ENCODE measurements at places on chromosomes 16 and 17.

DNA sequence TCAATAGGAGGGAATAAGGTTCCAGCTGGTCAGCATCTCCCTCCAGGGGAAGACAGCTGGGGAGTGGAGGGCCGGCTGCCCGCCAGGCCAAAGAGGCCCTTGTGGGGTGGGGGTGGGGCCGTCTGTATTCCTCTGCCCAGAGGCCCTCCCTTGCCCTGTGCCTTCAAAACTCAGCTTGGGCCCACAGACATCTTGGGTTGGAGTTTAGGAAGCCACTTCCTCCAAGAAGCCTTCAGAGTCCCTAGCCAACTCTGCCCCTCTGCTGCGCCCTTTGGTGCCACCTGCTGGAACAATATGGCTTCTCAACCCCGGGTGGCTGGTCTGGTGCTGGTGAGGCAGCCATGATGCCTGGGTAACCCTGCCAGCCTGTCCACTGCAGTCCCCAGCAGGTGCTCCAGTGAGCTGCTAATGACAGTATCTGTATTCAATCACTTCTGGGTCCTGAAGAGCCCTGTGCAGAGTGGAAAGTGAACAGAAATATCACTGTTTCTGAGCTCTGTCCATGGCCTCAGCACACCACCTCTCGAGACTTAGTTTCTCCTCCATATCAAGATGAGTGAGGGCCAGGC lies 16.7 kb downstream of the HSD11B2 start:
- peak; percentile 37 for DNase-seq

DNA sequence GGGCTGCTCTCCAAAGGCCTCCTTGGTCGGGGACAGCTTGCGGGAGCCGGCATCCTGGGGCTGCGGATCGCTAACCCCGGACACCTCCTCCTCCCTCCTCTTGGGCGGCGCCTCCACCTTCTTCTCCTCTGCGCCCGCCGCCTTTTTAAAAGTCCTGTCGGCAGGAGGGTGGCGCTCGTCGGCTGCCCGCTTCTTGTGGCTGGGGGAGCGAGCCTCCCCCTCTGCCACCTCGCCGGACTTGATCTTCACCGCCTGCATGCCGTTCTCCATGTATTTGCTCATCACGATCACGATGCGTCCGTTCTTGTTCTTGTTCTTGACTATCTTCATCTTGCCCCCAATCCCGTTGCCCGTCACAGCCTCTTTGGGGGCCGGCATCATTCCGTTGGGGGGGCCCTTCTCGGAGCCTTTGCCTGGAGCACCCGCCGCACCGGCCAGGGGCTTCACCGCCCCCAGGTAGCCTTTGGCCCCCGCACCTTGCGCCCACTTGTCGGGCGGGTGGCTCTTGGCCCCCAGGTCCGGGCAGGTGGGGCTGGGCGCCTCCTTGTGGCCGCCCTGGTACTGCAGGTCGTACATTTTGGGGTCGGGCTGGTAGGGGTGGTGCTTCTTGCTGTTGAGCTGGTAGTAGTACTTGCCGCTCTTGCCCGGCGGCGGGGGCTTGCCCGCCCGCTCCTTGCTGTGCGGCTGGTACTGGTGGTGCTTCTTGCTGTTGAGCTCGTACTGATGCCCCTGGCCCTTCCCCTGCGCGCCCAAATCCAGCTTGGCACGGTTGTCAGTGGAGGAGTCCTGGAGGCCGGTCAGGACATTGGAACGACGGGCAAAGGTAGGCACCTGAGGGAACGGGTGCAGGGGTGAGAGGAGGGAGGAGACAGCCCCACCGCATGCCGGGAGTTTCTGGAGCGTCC lies 4.4 kb downstream of the CBX4 start:
- no peak for DNase-seq

DNA sequence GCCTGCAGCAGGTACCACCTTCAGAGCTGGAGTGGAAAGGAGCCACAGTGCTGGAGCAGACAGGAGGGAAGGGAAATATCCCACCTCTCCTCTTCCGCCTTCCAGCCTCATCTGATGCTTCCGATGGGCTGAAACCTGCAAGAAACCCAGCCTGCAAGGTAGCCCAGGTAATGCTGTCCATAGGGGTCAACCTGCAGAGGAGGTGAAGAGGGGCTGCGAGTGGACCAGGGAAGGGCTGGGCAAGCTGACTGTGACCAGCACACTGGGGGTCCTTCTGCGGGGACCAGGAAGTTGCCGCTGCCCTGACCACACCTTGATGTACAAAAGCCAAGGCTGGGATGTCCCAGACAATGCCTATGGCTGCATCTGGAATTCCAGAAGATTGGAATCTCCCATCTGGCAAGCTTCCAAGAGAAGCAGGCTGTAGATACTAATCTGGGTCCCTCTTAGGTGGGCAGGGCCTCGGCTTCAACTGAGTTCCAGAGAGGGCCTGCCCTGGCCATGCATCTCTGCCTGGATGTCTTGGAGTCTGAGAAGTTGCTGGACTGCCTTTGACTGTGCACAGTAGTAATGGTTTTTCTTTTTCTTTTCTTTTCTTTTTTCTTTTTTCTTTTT lies 5.8 kb downstream of the FOXL1 start:
- DNase-seq, result no peak

DNA sequence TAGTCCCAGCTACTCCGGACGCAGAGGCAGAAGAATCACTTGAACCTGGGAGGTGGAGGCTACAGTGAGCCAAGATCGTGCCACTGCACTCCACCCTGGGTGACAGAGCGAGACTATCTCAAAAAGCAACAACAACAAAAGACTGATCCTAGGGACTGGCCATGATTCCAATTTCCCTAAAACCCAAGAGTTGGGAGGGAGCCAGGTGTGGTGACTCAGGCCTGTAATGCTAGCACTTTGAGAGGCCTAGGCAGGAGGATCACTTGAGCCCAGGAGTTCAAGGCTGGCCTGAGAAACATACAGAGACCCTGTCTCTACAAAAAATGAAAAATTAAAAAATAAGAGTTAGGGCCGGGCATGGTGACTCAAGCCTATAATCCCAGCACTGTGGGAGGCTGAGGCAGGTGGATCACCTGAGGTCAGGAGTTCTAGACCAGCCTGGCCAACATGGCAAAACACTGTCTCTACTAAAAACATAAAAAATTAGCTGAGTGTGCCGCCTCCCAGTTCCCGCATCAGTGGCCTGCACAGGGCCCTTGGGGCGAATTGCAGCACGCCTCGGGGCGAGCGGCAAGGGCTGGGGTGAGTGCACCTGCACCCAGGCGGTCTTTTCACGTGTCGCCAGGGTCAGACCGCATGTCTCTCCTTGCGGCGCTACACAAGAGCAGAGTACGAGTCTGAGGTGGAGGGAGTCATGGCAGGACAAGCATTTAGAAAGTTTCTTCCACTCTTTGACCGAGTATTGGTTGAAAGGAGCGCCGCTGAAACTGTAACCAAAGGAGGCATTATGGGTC lies 40.8 kb downstream of the CDH3 start:
- DNase-seq, result no peak

DNA sequence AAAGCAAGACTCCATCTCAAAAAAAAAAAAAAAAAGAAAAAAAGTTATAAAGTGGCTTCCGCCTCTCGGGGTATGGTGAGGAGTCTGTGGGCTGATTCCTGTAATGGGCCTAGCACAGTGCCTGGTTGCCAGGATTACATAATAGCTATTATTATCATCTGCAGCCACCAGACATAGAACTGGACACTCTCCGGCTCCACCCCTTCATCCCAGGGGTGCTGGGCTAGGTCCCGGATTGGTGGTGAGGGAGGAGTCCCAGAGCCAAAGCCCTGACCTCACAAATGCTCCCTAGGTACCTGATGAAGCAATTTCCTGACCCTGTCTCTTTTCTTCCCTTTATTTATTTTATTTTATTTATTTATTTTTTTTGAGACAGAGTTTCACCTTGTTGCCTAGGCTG lies 11.6 kb upstream of the ADGRG1 start:
- DNase-seq, result no peak

- DNase-seq, result no peak
Observed at GRCh38 chr16:12449795-12450194, 353.9 kb downstream of the CPPED1 start.

- DNase-seq, result no peak
Observed at GRCh38 chr17:78432226-78433012, 54.0 kb downstream of the PGS1 start.

DNA sequence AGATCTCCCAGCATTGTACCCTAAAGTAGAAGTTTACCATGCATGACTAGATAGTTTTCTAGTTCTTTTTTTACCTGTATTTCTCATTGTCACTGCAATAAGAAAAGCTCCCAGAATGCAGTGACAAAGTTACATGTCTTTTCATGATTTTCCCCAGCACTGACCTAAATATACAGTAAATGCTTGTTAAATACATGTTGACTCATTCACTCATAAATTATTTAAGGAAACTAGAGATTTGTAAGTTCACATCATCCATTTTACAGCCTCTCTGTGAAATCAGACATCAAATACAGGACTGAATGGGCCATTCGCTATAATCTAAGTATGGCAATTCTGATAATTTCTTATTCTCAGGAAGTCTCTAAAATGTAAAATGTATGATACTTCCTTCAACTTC lies 258.9 kb upstream of the AXIN2 start:
- DNase-seq, result no peak

- no peak for DNase-seq
Observed at GRCh38 chr17:32116937-32117336, 25.4 kb upstream of the RHOT1 start.

DNA sequence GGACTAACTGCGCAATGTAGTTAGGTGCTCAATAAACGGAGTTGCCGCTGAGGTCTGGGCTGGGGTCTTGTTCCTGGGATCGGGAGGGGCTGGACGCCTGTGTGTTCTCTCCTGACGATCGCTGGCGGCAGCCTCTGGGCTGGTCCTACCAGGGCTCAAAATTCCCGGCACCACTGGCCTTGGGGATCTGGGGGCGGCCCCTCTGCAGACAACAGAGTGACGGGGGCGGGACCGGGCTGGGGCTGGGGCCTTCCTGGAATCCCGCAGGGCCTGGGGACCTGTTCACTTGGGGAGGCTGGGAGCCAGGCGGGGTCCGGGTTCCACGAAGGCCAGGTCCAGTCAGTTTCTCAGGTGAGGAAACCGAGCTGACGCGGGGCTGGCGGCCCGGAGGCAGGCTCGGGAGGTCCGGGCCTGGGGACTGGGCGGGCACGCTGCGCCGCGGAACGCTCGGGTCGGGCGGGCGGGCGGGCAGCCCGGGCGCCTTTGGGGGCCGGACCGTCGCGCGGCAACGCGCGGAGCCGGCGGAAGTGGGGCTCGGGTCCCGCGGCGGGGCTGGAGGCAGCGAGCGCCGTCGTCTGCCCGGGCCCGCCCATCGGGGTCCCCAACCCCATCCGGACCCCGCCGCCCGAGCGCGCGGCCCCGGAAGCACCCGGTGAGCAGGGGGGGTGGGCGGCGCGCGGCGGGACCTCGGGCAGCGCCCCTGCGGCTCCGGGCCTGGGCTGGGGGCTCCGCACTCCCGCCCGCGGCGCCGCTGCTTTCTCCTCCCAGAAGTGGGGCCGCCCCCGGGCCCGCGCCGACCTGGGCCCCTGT lies at the start of gene PIGQ:
Gene PIGQ, plus strand, starts transcription at position 524 of the 810 bp plus-strand sequence. CDS start 4,107 bp downstream, outside the sequence.
- DNase-seq, result peak; percentile 20

- no peak for DNase-seq
Observed at GRCh38 chr17:9363440-9364350, 211.9 kb downstream of the STX8 start.

DNA sequence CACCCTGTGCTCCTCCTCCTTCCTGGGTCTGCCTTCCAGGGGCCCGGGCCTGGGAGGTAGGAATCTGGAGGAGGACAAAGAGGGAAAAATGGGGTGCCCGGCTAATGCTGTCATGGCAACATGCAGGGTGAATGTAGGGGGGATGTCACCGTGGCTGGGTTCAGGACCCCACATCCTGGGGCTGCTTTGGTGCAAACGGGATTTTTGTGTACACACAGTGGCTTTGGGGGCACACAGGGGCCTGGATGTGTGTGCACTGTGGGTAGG lies 37.0 kb upstream of the CDC42EP4 start:
- DNase-seq, result no peak

GRCh38 chr16:26195225-26195624 lies 503.5 kb downstream of the HS3ST4 start:
- DNase-seq, result no peak

DNA sequence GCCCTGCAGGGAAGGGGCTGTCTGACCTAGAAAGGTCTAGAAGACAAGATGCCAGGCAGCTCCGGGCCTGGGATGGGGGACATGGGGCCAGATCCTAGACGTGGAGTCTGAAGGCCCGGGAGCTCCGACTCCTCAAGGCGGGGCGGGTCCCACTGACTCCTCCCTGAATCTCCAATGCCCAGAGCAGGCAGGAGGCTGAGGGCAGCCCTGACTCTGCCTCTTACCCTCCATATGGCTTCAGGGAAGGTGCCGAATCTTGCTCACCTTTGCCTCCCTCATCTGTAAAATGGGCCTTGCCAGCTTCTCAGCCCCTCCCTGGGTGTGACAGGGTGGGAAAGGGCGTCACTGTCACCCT lies 14.8 kb downstream of the VASN start:
- no peak for DNase-seq
